CD4-positive, alpha-beta T cell (primary cell): ENCODE measurements at places on chromosomes 16 and 17.

GRCh38 chr16:5382484-5382883 lies 284.9 kb upstream of the EEF2KMT start:
- DNase-seq: no peak

DNA sequence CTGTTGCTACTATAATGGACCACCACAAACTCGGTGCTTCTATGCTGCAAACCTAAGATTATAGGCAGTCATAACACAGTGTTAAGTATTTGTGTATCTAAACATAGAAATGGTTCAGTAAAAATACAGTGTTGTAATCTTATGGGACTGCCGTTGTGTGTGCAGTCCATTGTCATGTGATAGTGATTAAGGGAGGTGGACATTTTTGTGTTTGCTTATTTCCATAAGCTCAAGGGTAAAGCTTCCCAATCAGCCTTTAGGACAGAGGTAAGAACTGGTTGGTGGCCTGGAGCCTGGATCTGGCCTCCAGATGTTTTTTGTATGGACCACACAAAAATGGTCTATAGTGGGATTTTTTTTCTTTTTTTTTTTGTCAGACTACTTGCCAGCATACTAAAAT lies 29.9 kb downstream of the WWOX start:
- no peak for DNase-seq

- no peak for DNase-seq
Observed at GRCh38 chr16:70481929-70482536, 27.6 kb downstream of the FCSK start.

DNA sequence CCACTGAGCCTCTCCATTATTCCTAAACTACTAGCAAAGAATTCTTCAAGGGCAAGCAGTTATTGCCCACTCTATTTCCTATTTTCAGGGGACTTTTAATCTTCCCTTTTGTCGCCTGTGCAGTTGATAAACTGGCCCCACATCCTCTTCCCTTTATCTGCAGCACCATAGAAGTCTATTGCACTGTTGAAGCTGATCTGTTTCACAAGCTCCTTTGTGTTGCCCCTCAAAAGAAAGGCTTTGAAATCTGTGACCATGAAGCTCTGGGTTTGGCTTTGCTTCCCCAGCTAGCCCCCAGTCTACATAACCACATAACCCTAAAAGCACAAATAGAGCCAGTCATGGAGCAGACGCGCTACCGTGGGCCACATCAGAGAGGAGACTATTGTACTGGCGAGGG lies 37.1 kb downstream of the CDRT15 start:
- DNase-seq: no peak

GRCh38 chr16:4293181-4293716 lies 20.4 kb upstream of the TFAP4 start:
- DNase-seq: no peak

GRCh38 chr16:56319376-56319775 lies 106.0 kb downstream of the AMFR start:
- no peak for DNase-seq

DNA sequence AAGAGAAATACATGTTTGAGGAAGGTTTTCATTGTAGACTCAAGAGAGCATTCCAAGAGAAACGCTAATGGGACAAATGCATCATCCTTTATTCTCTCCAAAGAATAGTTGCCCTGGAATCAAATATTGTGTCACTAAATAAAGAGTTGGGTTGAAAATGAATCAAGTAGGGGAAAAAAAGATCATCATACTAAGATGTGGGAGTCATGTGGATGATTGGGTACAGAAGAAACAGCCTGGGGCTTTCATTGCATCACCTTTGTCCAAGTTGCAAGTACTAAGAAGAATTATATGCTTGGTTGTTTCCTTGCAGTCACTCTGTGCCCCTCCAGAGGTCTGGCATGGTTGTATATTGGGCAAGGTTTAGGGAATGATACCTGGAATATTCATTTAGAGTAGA lies 658.9 kb downstream of the TOX3 start:
- DNase-seq: no peak

DNA sequence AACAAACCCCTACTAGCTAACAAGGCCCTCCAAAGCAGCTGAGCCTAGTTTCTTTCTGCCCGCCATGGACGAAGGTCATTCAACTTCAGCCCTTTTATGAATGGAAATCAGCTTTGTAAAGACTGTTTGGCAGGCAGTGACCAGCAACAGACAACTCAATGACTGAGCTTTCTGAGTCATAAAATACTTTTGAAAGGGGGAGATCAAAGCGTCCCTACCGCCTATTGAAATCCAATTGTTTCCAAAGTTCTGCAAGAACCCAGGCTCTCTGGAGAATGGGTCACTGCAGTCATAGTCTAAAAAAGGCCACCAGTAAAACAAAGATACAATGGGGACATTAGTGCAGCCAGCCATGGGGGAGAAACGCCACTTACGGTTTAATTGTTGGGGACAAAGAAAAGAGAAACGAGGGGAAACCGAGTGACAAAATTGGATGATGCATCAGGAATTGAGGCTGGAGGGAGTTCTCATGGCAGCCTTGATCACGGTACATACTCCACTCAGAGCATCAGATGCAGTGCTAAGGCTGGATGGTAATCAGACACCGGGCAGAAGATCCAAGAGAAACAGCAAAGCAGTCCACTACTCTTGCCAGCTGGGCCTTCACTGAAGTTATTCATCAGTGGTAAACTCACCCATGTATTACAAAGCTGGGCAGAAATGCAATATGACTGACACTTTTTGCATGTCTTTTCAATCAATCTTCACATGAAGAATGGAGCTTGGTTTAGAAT lies 9.8 kb downstream of the ADAMTS18 start:
- no peak for DNase-seq

DNA sequence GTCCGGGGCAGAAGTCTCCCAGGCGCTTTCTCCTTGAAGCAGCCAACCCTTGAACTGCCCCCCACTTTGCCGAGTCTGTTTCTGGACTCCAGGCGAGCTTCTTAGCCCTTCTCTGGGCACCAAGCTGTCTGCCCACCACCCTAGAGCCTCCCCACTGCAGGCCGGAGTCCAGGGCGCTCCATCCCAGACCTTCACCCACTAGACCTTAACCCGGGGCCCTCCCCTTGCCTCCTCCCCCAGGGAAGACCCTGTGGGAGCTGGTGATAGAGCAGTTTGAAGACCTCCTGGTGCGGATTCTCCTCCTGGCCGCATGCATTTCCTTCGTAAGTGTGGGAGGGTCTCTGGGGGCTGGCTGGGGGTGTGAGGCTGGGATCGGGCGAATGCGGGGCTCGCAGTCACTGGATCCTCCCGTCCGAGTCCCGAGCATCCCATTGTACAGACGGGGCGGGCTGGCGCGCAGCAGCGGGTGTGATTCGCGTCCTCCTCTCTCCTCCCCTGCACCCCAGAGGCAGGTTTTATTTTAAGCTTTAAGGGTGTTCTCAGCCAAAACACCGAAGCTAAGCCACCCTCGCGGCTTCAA lies 1.1 kb downstream of the ATP2A1 start:
- no peak for DNase-seq

GRCh38 chr17:13792314-13792713 lies 190.6 kb upstream of the HS3ST3A1 start:
- DNase-seq: no peak
